Left kidney (tissue), 8 donors: ENCODE measurements at places on chromosomes 16 and 17.
A peak's percentile ranks its signal among the peaks of the same experiment; 100 is the strongest.

GRCh38 chr16:12228602-12229499 is 252.3 kb downstream of the SNX29 start:
- DNase-seq = peak; percentile 64

GRCh38 chr17:17902376-17902775 is 65.6 kb upstream of the SREBF1 start:
- no peak for DNase-seq

GRCh38 chr17:17398943-17399926 is 77.6 kb upstream of the MED9 start:
- no peak for DNase-seq

DNA sequence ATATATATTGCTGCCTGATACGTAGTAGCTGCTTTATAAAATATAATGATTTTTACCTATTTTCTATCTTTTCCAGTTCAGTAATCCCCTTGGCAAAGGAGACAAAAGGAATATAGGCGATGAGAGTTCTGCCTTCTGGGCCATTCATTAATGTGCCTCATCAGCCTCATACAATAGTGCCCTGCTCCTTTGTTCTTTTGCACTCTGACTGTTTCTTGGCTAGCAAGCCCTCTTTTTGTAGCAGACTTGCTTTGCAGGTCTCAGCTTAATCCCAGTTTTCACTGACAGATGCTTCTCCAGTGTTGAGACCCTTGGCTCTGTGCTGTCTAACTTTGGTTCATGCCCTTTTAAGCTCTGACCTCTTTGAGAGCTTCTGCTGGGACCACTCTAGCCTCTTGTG is 10.4 kb downstream of the HSD17B2 start:
- DNase-seq = no peak

DNA sequence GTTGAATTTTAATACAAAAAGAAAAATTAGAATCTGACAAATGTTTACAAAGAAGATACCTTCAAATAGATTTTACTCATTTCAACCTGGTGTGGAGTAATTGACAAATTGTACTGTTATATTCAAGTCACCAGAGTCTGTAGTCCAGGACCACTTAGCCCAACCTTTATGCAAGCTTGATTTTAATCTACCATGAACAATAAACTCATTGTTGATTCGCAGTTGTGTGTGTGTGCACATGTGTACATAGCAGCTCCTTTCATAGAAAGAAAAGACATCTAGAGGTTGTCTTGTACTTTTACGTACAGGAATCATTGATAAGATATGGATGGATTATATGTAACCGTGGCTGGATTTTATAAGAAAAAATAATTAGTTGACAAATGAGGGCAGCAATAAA is 20.7 kb upstream of the LRRC37A start:
- no peak for DNase-seq

DNA sequence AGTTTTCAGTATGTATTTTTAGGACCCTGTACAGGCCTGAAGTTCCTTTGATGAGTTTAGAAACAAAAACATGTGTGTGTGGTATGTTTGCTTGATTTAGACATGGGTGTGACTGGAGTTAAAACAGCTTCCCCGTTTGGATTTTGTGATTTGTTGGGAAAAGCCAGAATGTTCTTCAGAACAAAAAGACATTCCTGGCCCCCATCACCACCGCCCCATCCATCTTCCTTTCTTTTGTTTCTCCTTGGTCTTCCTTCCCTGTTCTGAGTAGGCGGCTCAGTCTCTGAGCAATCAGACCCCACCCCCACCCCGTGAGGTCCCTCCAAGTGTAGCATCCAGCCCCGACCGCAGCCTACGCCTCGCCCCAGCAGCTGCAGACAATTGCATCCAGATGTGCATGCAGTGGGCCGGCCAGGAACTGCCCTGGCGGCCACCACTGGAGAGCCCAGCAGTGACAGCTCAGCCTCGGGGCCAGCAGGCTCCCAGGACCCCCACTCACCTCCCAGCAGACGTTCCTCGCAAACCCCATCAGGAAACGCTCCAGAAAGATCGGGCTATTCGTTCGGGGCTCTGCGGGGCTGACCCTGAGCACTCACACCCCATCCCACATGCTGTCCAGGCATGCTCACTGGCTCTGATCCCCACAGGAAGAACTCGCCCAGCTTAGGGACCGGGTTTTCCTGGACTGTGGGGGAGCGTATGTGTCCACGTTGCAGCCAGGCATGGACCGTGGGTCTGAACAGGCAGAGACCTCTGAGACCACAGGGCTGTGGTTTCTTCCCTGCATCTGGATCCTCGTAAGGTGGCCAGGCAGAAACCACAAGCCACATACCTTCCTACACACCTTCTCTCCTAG is 99.8 kb upstream of the CDH5 start:
- DNase-seq = peak; percentile 66

GRCh38 chr17:38703742-38704605 is 1.1 kb upstream of the MLLT6 start:
- DNase-seq = peak; percentile 89

GRCh38 chr16:56734429-56734828 is 4.5 kb downstream of the NUP93 start:
- no peak for DNase-seq

- DNase-seq = no peak
Observed at GRCh38 chr16:80014241-80014939, 413.9 kb upstream of the MAF start.

DNA sequence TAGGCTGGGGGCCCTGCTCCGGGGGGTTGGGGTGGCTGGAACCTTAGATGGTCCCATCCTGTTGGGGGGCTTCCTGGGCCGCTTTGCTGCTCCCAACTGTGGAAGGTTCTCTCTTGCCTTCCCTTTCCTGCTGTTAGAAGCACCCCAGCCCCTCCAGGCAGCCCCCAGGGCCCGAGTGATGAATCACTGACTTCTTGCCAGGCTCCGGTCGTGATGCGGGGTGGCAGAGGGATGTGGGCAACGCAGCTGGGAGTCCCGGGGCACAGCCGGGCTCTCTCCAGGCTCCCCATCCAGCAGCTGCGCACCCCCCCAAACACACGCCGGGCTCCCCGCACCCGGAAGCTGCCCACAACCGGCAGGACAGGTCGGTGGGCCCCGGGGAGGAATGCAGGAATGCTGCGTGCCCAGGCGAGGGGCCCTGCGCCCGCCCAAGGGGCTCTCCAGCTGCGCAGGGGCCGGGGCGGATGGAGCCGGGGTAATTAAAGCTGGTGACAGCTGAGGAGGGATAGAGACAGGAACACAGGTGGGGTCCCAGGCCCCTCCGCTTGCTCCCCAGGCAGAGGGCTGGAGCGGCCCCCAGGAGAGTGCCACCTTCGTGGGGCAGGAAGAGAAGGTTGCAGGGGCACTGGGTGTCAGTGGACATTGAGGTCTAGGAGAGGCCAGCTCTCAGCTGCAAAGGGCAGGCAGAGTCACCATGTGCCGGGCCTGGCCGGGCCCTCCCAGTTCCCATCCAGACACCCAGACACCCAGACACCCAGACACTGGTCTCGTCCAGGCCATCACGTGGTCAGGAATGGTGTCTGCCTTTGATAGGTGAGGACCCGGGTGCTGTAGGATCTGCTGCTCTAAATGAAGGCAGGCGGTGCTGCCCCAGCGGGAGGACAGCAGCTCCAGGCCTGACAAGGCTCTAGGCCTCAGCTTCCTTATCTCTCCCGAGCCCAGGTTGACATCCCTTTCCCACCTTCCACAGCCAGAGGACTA is 15.0 kb upstream of the SLC38A10 start:
- DNase-seq = no peak

GRCh38 chr16:4194661-4195060 is 47.2 kb downstream of the SRL start:
- DNase-seq = no peak

DNA sequence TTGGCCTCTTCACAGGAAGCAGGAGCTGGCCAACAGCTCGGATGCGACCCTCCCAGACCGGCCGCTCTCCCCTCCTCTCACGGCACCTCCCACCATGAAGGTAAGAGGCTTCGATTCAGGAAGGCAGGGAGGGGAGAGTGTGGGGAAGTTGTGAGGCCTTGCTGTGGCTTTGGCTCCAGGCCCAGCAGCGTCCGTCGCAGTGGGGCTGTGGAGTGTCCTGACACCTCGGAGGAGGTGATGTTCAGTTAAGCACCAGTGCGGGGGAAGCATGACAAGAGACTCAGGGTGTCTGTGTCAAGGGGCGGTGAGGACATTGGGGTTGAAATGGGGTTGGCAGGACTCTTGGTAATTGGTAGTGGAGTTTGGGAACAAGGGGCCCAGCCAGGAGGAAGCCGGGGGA is 109.0 kb downstream of the RAP1GAP2 start:
- DNase-seq = no peak

DNA sequence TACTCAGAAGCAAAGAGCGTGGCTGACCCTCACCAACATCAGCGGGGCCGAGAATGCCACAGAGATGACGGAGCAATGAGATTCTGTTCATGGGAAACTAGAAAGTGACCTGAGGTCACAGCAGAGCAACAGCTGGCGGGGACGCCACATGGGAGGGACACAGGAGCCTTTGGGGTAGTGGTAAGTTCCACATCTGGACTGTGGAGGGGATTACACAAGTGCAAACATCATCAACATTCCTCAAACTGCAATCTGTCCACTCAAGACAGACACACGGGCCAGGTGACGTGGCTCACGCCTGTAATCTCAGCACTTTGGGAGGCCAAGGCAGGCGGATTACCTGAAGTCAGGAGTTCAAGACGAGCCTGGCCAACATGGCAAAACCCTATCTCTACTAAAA is 11.2 kb downstream of the HAGH start:
- DNase-seq = no peak

GRCh38 chr17:76449126-76449525 is 3.8 kb downstream of the UBE2O start:
- no peak for DNase-seq

GRCh38 chr17:67716405-67716798 is 1.3 kb upstream of the NOL11 start:
- DNase-seq = no peak
